DMS53 (cell line): ENCODE measurements at places on chromosomes 4 and X.

GRCh38 chr4:184270808-184271413 lies 53.2 kb upstream of the ENPP6 start:
- DNase-seq = no peak

- no peak for DNase-seq
These were observed 278.1 kb upstream of the ARSJ start for GRCh38 chr4:114257501-114257900.

GRCh38 chr4:133147921-133148689 lies 989 bp upstream of the PCDH10 start:
- DNase-seq = peak; percentile 84

GRCh38 chr4:26887143-26887542 lies 26.5 kb downstream of the STIM2 start:
- DNase-seq = no peak

- no peak for DNase-seq
These were observed 198.9 kb downstream of the ASMT start for GRCh38 chrX:1813809-1814208.

DNA sequence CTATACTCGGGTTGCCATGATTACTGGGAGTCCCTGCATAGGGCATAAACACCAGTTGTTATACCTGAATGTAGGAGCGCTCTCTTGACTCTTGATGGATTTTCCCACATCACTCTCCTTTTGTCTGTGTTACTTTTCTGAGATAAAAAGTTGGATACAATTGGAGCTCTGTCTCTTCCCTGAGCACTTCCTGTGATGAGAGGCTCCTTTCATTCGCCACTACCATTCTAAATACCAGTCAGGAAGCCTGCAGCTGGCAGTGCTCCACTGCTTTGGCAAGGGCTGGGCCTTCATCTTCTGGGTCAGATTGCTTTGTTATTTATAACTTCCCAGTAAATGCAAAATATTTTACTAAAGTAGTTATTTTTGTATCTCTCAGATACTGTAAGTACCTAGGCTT lies 13.9 kb downstream of the TCEANC start:
- peak; percentile 18 for DNase-seq

GRCh38 chr4:19177616-19178015 lies 1074.1 kb upstream of the SLIT2 start:
- DNase-seq = peak; percentile 12

DNA sequence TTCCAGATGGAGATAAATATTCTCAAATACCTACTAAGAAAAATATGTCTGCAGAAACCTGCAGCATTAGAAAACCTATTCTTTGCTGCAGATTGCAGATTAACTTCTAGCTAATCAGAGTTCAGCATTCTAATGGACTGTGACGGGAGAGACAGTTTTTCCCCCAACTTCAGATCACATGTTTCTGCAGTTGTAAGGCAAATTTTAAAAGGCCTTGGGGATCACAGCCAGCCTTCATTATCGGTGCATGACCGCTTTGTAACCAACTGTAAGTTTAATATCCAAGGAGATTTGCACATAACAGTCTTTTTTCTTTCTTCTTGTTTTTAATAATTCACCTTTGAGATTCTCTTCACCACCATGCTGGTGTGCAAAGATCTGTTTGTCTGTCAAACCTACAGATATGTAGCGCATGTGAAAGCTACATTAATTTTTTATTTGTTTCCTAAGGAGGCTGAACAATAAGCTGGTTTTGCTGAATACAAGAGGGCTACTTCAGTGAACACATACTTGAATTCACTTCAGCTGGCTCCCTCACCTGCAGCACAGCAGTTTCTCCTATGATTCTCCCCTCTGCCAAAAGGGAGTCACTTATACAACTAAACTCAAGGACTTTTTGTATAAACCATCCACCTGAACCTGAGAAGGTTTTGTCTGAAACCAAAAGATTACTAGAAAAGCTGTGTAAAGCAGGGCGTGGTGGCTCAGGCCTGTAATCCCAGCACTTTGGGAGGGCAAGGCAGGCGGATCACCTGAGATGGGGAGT lies 488.5 kb downstream of the RPA4 start:
- DNase-seq = no peak

GRCh38 chr4:136001791-136002190 lies 1530.5 kb downstream of the PCDH18 start:
- DNase-seq = no peak

DNA sequence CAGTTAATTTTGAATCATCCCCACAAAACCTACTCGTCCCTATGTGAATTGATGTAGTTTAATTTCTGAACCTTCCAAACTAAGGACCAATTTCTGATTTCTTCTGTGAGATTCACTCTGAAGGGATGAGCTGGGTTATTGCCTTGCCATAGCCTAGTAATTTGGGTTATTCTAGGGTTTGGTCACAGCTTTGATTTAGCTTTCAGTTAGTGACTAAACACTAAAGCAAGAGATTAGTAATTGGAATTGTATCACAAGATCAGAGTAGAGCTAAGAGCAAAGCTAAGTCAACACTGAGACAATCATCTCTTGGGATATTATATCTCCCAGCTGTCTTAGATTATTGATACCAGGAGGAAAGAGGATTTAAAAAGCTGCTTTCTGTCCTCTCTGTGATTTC lies 588.0 kb downstream of the CCSER1 start:
- DNase-seq = no peak

- peak; percentile 53 for DNase-seq
These were observed 146.2 kb upstream of the JADE1 start for GRCh38 chr4:128663325-128663724.

DNA sequence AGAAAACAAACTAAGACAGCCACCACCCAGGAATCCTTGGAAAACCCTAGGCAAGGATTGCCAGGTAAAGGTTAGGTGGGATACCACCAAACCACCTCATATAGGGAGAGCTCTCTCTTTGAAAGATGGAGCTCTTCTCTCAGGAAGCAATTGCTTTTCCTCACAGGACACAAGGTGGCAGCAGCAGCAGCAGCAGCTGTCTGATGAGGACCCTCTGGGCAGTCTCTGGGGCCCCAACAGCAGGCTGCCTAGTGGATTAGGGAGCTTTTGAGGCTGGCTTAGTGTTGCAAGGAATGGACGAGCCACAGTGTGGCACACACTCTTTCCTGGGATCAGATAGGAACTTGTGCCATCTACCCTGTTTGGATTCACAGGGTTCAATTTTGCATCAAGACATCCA lies 41.4 kb upstream of the CHRDL1 start:
- peak; percentile 18 for DNase-seq

DNA sequence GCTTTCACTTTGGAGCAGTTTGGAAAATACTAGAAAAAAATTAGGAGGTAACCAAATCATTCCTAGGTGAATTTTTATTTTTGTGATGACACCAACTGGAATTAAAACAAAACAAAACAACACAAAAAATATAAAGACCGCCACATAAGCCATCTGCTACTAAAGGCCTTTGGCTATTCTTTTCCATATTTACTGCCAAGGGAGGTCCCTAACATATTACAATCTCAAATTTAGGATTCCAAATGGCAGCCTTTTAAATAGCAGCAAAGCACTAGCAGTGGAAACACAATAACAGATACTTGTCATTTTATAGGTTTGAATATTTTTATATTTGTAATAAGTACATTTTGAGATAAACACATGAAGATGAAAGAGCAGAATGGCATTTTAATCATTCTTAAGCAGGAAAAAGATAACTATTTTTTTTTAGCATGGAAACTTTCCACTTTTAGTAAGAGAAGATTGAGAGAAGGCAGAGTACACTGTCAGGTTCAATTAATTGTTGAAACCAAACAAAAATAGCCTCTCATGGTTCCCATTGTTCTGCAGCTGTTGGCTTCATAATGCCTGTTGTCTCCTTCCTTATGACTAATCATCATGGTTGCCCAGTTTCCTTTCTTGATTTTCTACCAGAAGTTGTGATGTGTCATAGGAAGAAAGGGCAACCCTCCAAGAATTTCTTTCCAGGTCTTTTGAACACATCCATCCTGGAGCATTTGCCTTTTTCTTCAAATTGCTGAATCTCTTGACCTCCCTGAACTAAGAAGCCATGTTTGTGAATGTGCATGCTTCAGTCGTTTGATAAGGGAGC lies 219.0 kb upstream of the EMCN start:
- peak; percentile 31 for DNase-seq
